ENCODE measurements at places on chromosomes 6 and 20.
A peak's percentile ranks its signal among the peaks of the same experiment; 100 is the strongest.

GRCh38 chr6:97669191-97670031 is 386.4 kb upstream of the MMS22L start:
- peak; percentile 3 for DNase-seq

DNA sequence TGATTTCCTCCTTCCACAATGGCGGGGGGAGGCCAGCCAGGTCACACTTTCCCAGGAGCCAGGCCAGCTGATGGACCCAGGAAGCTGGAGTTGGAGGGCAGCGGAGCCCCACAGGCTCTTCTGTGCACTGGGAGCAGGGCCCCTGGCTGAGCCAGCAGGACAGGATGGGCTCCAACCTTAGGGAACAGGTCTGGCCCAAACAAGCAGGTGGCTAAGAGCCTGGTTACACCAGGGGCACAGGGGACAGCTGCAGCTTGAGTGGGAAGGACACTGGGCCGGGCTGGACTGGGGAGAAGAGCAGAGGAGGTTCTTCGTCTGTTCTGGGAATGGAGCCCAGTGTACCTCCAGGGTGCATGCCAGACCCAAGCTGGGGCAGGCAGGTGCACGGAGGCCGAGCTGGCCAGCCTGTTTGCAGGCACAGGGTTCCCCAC is 102.3 kb downstream of the DLL1 start:
- DNase-seq: no peak

DNA sequence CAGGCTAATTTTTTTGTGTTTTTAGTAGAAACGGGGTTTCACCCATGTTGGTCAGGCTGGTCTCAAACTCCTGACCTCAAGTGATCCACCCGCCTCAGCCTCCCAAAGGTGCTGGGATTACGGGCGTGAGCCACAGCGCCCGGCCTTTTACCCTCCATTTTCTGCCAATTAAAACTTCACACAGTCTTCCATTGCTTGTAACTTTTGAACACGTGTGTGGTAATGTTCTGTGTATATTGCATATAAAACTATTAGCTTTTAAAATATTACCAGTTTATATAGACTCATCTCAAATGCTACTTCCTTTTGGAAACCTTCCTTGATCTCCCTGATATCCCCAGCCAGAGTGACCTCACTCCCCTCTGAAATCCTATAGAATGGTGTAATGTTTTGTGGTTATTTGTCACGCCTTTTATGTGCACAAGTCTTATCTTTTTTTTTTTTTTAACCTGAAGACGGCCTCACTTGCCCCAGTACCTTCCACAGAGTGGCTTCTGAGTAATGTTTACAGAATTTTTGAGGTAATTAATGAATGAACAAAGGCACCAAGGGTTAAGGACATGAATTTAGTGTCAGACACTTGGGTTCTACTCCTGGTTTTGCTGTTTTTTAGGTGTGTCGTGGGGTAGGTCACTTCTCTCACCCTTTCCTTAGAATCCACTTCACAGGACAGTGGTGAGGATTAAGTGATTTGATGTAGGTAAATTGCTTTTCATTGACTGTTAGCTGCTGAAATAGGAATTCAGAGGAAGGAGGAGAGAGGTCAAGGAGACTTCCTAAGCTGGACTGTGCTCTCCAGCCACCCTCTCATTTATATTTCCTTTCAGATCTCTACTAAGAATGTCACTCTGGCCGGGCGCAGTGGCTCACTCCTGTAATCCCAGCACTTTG is 11.2 kb upstream of the MMP24 start:
- peak; percentile 94 for DNase-seq

GRCh38 chr20:41508335-41508734 is 109.8 kb downstream of the CHD6 start:
- no peak for DNase-seq

- DNase-seq: no peak
Measured at GRCh38 chr6:131065824-131066171, 2.8 kb upstream of the EPB41L2 start.

- peak; percentile 76 for DNase-seq
Measured at GRCh38 chr6:105346052-105346451, 56.8 kb downstream of the PREP start.

DNA sequence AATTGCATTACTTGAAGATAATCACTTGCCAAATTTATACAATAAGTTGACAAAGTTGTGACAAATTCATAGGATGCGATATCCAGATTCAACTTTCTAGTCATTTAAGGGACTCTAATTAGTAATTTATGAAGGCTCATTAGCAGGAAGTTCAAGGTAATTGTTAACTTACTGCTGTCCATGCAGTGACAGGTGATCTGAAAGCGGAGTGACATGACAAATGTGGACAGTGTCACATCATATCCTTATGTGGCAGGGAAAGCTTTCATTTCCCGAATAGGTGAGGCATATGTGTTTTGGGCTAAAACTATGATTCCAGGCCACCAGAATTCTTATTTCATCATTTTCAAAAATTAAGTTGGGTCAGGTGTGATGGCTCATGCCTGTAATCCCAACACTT is 115.9 kb upstream of the BMP2 start:
- no peak for DNase-seq

DNA sequence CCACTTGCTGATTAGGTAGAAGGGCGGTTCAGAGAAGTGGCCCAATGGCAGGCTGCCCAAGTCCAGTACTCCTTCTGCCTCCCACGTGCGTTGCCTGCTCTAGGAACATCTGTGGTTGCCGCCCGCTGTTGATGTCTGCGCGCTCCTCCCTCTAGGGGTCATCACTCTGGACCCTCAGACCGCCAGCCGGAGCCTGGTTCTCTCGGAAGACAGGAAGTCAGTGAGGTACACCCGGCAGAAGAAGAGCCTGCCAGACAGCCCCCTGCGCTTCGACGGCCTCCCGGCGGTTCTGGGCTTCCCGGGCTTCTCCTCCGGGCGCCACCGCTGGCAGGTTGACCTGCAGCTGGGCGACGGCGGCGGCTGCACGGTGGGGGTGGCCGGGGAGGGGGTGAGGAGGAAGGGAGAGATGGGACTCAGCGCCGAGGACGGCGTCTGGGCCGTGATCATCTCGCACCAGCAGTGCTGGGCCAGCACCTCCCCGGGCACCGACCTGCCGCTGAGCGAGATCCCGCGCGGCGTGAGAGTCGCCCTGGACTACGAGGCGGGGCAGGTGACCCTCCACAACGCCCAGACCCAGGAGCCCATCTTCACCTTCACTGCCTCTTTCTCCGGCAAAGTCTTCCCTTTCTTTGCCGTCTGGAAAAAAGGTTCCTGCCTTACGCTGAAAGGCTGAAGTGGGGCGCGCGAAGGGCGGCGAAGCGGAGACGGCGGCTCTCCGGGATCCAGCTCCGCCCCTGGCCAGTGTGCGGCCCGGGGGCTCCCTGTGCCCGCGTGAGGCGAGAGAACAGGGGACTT is 8.5 kb downstream of the TRIM15 start:
- DNase-seq: peak; percentile 51
